ENCODE measurements at places on chromosomes 16 and 17. TPM values are rescaled to one million over a fixed set of nuclear protein-coding genes. Genes with fewer than 3 reads are reported as not detected.
A peak's percentile ranks its signal among the peaks of the same experiment; 100 is the strongest.

- no peak for DNase-seq
- H3K4me1 ChIP-seq = peaks cover under 1% of the 10 kb centered on the region
- H3K27me3 ChIP-seq = no peaks in the 10 kb centered on the region
- H3K27ac ChIP-seq = no peak overlapping the region
- H3K4me3 ChIP-seq = no peak overlapping the region
Measured at GRCh38 chr17:4448197-4448980, 14.6 kb downstream of the SPNS3 start.

GRCh38 chr16:7408700-7409365 is 76.2 kb downstream of the RBFOX1 start:
- H3K27me3 ChIP-seq = peaks cover 2% of the 10 kb centered on the region
- no peaks in the 10 kb centered on the region for H3K4me1 ChIP-seq
- no peak overlapping the region for H3K4me3 ChIP-seq

- no peak for DNase-seq
- no peaks in the 10 kb centered on the region for H3K36me3 ChIP-seq
- peaks cover 1% of the 10 kb centered on the region for H3K27me3 ChIP-seq
- H3K4me3 ChIP-seq = no peak overlapping the region
- H3K4me1 ChIP-seq = no peaks in the 10 kb centered on the region
Measured at GRCh38 chr17:73841431-73842060, 197.3 kb upstream of the SDK2 start.

GRCh38 chr16:14302399-14303181 is 231.5 kb downstream of the MRTFB start:
- DNase-seq = peak; percentile 30
- H3K27ac ChIP-seq = no peak overlapping the region
- H3K27me3 ChIP-seq = peaks cover 39% of the 10 kb centered on the region
- H3K4me3 ChIP-seq = peak overlapping the region; percentile 47
- peaks cover 12% of the 10 kb centered on the region for H3K4me1 ChIP-seq

- H3K4me1 ChIP-seq = no peaks in the 10 kb centered on the region
- H3K4me3 ChIP-seq = no peak overlapping the region
- H3K36me3 ChIP-seq = no peaks in the 10 kb centered on the region
- no peaks in the 10 kb centered on the region for H3K27me3 ChIP-seq
- no peak for DNase-seq
Measured at GRCh38 chr16:66701026-66701425, 4.5 kb upstream of the CMTM4 start.

DNA sequence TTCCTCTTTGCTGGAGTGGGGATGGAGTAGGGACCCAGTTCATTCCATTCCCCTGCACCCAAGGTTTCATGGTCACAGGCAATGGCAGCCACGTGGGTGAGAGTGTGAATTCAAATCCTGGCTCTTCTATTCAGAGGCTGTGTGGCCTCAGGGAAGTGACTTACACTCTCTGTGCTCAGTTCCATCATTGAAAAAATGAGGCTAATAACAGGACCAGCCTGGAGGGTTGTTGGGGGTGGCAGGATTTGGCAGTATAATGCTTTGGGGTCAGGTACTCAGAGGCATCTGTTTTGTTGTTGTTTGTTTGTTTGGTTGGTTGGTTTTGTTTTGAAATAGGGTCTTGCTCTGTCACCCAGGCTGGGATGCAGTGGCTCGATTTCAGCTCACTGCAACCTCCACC is 2.2 kb upstream of the CRISPLD2 start:
- H3K27ac ChIP-seq = no peak overlapping the region
- H3K4me3 ChIP-seq = no peak overlapping the region
- no peaks in the 10 kb centered on the region for H3K36me3 ChIP-seq
- H3K27me3 ChIP-seq = peaks cover 56% of the 10 kb centered on the region

DNA sequence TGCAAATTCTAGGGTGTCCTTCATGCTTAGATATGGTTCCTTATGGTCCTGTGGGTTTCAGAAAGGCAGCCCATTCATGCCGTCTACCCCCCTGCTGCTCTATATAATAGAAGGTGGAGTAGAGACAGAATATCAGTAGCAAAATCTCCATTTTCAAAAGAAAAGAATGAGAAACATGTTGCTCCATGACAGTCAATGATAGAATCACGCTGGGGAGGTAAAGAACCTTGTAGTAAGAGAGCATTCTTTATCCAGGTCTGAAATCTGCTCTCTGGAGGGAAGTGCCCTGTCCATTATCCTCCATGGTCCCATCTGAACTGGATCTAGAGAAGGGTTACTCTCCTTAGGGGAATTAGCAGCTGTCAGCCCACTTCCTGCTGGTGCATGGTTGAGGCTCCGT is 272.8 kb downstream of the WWOX start:
- no peaks in the 10 kb centered on the region for H3K4me1 ChIP-seq
- no peak overlapping the region for H3K4me3 ChIP-seq
- no peak overlapping the region for H3K27ac ChIP-seq
- H3K27me3 ChIP-seq = no peaks in the 10 kb centered on the region
- no peaks in the 10 kb centered on the region for H3K36me3 ChIP-seq

- H3K27me3 ChIP-seq = no peaks in the 10 kb centered on the region
- H3K27ac ChIP-seq = no peak overlapping the region
- no peaks in the 10 kb centered on the region for H3K36me3 ChIP-seq
Measured at GRCh38 chr16:56274369-56274768, 83.1 kb downstream of the GNAO1 start.

DNA sequence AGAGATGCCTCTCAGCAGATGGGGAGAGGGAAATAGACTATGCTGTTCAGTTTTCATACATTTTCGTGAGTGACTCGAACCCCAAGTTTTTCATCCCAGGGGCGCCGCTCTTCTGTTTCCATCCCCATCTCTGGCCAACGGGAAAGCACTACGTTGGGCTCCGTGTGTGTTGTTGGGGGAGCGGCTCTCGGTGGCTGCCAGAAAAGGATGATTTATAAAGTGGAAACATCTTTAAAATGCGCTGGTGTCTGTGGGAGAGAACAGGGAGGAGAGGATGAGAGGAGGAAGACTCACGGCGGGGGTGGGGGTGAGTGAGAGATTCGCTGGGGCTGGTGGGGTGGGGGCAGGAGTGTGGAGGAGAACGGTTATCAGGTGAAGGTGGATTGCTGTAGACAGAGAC is 5.8 kb downstream of the TBX4 start:
- H3K27ac ChIP-seq = no peak overlapping the region
- DNase-seq = no peak
- no peaks in the 10 kb centered on the region for H3K36me3 ChIP-seq
- H3K4me1 ChIP-seq = peaks cover 80% of the 10 kb centered on the region
- peaks cover 93% of the 10 kb centered on the region for H3K27me3 ChIP-seq

GRCh38 chr17:58970609-58971450 is 135.8 kb downstream of the TRIM37 start:
- no peak overlapping the region for H3K4me3 ChIP-seq
- no peaks in the 10 kb centered on the region for H3K27me3 ChIP-seq
- no peaks in the 10 kb centered on the region for H3K4me1 ChIP-seq
- H3K36me3 ChIP-seq = no peaks in the 10 kb centered on the region

- H3K27me3 ChIP-seq = peaks cover 29% of the 10 kb centered on the region
- H3K27ac ChIP-seq = no peak overlapping the region
- H3K4me3 ChIP-seq = no peak overlapping the region
- peaks cover 5% of the 10 kb centered on the region for H3K4me1 ChIP-seq
Measured at GRCh38 chr17:41739661-41740352, 5.4 kb upstream of the HAP1 start.

CDC6 gene
- polyA plus RNA-seq = 11.8 TPM

ODAD4 gene
- 0.87 TPM for polyA plus RNA-seq
